CD4-positive, alpha-beta T cell treated with Interleukin-6 at 100 ng/mL for 8 hours (primary cell): ENCODE measurements at places on chromosomes 5 and 9.

DNA sequence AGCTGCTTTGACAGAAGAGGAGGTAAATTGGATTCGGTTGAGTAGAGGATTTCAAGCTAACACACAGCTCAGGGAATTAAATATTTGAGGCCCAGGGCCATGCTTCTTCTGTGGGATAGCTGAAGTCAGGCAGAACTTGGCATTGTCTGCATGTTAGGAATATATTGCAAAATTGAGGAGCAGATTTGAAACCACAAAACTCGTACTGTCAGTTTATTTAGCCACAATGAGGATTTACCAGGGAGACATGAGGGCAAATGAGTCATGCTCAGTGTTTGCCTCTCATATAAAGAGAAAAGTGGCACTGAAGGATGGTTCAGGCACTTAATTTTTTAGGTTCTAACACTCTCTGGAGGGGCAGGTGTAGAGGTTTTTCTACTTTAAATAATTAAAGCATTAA lies 83.0 kb upstream of the PRLR start:
- DNase-seq, result no peak

DNA sequence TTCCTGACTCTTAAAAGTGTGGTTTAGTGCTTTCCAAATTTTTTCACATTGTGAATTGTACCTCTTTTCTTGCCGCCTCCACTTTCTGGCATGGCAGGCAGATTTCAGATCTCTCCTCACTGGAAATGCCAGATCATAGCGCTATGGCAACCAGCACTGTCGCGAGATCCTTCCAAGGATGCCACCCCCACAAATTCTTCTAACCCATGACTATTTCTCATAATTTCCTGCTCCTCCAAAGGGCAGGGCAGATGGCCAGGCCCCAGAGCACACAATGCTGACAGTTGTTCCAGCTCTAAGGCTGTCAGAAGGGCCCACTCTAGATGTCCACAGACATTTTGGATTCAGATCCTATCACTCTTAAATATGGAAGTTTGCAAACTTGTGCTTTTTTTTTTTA lies 446.2 kb upstream of the RIOK2 start:
- no peak for DNase-seq

- DNase-seq, result no peak
Measured at GRCh38 chr5:14041528-14042192, 97.2 kb upstream of the DNAH5 start.

DNA sequence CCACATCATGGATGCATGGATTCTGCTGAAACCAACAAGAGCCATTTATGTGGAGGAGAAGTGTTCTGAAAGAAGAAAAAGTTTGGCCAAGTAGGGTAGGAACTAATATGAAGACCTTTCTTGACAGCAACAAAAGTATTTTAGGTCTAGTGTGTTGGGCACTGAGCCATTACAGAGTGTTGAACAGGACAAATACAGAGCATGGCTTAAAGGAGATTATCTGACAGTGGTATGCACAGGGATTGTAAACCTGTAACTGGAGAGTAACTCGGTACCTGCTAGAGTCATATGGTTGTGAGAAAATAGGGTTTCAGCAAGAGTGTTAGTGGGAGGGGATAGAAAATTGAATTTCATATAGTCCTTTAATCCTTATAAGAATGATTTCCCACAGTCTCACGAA lies 513.2 kb upstream of the WWC1 start:
- no peak for DNase-seq

- DNase-seq, result no peak
Measured at GRCh38 chr5:162496100-162496808, 428.7 kb downstream of the GABRG2 start.

DNA sequence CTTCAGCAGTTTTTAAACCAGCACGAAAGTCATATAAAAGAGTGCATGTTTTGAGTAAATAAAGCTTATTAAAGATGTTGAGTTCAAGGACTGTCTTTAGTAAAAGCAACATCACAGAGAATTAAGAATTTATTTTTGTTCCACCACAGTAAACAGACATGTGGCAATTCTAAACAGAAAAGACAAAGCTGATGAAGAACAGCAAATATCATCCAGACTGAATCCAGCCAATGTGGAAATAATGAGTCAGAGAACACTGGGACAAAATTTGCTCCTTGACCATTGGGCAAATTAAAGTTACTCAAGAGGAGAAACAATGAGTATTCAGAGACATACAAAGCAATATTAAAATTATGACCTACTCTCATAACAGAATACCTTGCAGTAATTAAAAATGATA lies 28.8 kb downstream of the OR2K2 start:
- DNase-seq, result no peak

- DNase-seq, result no peak
Measured at GRCh38 chr5:169356181-169356580, 55.2 kb upstream of the SLIT3 start.

DNA sequence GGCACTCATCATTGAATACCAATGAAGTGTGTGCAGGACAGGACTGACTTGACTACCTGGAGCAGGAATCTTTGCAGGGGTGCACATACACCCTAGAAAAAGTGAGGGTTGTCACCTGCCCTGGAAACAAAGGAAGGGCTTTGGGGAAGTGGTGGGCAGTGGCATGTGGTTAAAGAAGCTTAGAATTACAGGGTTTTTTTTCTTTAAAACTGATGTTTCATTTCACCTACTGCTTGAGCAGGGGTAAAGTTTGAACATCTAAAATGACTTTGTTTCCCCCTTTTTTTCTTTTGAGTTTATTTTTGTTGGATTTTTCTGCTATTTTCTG lies 2.0 kb upstream of the KDM3B start:
- DNase-seq, result no peak

DNA sequence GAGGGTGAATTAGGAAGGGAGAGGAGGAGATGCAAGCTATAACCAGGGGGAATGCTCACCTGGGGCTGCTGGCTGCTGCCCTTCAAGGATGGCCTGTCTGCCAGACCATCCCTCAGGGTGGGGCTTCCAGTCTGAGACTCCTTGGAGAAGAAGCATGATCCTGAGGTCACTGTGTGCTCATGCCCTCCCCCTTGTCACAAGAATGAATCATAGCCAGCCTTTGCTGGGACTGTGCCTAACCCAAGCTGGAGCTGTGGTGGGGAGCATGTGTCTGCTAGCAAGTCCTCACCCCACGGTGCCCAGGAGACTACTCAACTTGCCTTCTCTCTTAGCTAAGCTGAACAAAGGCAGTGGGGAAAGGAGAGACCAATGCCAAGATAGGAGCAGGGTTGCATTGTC lies 463.6 kb downstream of the SPOCK1 start:
- DNase-seq, result no peak

GRCh38 chr5:146188358-146188757 lies 5.9 kb upstream of the LARS1 start:
- DNase-seq, result no peak

DNA sequence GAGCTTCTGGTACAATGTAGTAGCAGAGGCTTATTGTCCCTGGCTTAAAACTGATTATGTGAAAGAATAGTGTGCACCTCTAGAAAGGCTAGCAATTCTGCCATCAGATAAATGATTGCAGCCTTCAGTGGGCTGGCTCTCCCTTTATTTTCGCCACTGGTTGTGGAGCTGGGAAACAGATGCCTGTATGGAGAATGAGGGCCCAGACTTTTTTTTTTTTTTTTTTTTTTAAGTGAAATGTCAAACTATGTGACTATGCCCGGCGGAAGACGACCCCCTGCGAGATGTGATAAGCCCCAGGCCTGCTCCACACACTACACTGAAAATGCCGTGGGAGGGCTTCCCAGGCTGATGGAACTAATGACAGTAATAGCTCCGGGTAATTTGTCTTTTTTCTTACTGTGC lies 28.7 kb downstream of the ISL1 start:
- no peak for DNase-seq

- DNase-seq, result no peak
Measured at GRCh38 chr5:111507276-111507675, 5.1 kb downstream of the STARD4 start.

DNA sequence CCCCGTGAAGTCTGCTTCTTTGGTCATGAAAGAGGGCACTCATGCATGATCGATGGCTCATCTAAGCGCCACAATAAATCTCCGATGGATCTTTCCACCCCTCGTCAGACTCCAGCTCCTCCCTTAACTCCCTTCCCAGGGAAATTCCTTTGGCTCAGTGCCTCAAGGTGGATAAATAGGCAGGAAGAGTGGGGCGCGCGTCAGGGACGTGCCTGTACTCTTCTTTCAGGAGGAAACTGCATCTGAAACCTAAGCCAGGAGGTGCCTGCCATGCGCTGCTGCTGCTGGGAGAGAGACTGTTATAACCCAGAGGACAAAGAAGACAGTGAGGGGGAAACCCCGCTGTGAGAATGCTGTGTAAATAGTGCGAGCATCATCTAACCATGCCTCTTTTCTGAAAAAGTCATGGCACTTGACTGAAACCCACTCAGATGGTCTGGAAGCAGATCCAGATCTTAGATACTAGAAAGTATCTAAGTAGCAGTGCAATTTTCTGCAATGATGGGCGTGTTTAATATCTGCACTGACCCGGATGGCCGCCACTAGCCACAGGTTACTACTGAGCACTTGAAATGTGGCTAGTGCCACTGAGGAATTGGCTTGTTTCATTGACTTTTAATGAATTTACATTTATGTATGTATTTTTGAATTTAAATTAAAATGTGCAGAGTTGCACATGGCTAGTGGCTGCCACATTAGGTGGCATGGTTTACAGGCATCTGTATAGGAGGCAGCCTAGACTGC lies 120.3 kb upstream of the BASP1 start:
- DNase-seq, result no peak

DNA sequence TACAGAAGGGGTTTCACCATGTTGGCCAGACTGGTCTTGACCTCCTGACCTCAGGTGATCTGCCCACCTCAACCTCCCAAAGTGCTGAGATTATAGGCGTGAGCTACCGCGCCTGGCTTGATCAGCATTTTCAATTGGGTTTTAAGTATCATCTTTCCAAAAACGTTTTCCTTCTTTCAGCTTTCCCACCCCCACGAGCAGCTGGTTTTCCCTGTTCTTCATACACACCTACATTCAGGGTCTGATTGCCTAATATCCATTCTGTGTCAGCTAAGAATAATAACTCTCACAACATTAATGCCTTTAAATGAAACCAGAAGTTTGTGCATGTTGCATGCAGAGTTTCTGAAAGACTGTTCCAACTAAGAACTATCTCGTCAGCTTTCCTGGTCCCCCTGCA lies 38.3 kb downstream of the RFK start:
- DNase-seq, result no peak

- DNase-seq, result no peak
Measured at GRCh38 chr9:31445960-31446359, 938.5 kb upstream of the ACO1 start.

DNA sequence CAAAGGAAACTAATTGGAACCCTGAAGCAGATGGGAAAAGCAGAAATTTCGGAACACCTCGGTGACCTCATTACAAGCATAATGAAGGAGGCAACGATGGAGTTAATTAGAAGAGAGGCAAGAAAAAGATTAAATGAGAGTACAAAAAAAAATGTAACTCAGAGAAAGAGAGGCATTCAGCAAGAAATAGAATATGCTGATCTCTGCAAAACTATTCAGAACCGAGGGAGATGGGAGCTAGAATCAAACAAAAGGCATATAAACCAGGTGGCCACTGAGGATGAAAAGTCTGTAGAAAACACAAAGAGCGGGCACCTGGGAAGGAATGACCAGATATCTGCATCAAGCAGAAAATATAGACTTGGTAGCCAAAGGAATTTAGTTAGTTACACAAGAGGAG lies 118.9 kb downstream of the CETN3 start:
- no peak for DNase-seq

DNA sequence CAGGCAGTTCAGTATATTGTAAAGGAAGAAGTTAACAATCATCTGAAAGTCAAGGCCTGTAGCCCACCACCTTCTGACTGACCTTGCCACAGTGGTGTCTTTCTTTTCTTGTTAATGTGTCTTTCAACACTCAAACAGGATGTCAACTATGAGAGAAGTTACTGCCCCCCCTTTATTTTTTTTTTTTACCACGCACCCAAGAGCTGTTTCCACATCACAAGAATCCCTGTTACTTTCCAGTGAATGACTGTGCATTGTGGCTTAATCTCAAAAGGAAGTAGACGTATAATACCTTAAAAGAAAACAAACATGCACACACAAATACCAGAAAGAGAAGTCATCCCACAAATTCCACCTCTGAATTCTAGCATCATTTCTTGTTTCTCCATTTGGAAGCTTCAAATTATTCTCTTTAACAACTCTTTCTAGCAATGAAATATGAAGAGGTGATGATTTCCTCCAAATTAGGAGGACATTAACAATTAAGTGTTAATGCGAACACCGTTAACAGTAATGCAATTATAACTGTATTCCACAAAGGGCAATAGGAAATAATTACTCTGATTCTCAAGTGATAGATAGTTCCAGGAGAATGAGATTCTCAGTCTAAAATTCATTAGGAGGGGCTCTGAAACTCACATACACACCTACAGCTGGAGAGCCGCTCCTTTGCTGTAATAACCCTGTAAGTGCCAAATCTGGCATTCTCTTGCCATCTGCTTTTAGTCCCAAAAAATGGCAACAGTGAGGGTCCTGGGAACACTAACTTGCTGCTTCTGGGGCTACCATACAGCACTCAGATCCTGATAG lies 201.0 kb downstream of the EFNA5 start:
- no peak for DNase-seq

DNA sequence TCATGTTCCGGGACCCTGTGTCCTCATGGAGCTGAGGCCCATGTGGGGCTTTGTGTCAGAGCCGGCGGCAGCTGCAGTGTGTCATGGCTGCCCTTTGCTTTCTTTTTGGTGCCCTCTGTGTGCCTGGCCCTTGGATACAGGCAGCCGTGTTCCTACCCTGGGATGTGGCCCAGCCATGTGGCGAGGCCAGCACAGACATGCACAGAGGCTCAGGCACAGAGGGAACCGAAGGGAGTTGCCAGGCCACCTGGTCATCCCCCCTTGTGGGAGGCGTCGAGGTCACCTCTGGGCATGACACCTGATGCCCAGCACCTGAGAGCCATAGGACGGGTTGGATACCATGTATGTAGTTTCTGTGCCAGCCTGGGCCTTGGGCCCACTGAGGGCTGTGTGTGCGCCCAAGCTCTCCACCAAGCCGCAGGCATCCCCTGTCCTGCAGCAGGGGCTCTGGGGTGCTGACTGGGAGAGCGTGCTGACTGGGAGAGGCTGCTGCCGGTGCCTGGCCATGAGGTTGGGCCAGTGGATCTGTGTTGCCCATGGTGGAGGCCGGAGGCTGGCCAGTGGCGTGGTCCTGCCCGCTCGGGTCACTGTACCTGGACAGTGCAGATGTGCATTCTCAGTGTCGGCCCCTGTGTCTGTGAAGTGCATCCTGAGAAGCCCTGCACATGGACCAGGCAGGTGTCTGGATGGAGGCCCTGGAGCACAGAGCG lies 4.8 kb downstream of the NKD2 start:
- no peak for DNase-seq

- DNase-seq, result no peak
Measured at GRCh38 chr9:103474156-103474555, 479.0 kb downstream of the CYLC2 start.

DNA sequence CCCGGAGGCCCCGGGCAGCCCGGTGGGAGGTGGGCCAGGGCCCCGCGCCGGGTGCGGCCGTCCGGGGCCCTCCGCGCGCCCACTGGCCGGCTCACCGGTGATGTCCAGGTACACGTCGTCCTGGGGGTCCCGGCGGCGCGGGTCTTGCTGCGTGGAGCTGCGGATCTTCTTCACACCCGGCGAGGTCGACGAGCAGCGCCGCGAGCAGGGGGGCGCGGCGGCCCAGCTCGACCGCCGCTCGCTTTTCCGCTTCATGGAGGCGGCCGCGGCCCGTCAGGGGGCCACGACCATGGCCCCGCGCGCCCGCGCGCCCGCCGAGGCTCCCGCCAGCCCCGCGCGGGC lies 548 bp downstream of the CDC14B start:
- DNase-seq, result no peak
